ENCODE measurements at places on chromosomes 6 and 20.

DNA sequence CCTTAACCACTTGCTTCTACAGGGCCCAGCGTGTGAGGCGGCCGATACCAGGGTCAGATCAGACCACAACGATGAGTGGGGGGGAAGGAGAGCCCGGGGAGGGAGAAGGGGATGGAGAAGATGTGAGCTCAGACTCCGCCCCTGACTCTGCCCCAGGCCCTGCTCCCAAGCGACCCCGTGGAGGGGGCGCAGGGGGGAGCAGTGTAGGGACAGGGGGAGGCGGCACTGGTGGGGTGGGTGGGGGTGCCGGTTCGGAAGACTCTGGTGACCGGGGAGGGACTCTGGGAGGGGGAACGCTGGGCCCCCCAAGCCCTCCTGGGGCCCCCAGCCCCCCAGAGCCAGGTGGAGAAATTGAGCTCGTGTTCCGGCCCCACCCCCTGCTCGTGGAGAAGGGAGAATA is 2.8 kb downstream of the RING1 start:
- DNase-seq = no peak

DNA sequence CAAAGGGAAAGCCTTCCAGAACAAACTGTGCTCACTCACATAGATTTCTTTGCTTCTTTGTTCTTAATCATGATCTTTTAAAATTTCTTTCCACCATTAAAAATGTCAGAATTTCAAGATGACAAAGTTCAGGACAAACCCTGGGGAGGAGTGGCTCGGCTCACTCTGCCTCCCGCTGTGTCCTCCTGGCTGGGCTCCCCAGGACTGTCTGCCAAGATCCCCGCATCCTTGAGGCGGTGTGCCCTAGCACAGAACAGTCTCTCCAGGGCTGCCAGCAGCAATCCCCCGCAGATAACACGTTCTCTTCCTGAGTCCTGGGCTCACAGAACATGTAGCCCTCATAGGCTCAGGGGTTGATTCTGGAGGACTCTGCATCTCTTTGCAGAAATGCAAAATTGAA is 98.4 kb upstream of the KCNG1 start:
- no peak for DNase-seq

- no peak for DNase-seq
These were observed 2.3 kb downstream of the BMP7 start for GRCh38 chr20:57263801-57264792.

- DNase-seq = no peak
These were observed 25.4 kb downstream of the TMEM244 start for GRCh38 chr6:129835691-129836090.

DNA sequence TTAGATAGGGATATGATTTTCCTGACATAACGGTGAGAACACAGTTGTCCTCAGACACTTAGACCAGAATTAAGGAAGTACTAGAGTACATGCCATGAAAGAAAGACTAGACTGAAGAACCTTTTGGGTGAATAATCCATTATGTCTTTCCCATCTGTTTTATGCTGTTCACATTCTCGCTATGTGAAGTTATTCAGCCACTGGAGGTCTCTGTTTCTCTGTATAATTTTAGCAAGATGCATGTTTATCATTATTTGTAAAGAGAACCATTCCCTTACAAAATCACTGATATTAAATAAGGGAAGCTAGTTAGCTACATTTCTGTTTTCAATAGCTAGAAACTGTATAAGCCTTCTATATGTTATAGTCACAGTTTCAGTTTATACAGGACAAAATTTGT is 391.9 kb downstream of the CD109 start:
- DNase-seq = no peak

- DNase-seq = no peak
These were observed 71.5 kb downstream of the LYRM2 start for GRCh38 chr6:89566930-89567629.

DNA sequence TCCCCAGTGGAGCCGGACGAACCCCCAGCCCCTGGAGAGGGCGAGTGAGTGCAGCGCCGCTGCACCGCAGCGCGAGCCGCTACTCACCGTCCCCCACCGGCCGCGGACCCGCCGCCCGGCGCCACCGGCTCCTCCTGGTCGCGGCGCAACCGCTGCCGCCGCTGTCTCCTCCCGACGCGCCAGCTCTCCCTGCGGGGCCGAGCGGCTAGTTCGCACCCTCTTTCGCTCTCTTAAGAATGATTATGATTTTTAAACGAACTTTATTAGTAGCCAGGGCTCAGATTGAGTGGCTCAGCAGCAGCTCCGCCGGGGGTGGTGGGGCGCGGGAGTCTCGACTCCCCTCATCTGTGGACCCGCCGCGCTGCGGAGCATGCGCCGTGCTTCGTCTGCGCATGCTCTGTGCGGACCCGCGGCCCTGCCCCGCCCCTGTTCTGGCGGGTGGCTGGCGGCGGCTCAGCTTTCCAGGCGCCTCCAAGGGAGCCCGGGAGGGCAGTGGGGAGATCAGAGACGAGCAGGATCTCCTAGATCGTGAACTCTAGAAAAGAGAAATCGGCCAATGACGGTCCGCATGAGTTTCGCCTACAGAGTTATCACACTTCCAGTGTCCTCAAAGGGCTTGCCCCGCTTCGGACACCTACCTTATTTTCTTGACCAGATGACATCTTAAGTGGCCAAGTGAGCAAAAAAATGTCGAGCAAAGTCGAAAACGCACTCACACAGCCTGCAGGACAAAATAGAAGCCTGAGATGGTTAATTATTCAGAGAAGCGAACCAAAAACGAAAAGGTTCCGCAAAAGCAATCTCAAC is at the start of gene RAB23:
TSS of gene RAB23 (minus strand) at position 372 of the 807 bp plus-strand sequence. CDS start 11,927 bp downstream, outside the sequence.
- peak; percentile 36 for DNase-seq

GRCh38 chr20:51087266-51087665 is 64.4 kb upstream of the KCNG1 start:
- DNase-seq = no peak

GRCh38 chr6:129297592-129297991 is 412.4 kb downstream of the ARHGAP18 start:
- DNase-seq = no peak

DNA sequence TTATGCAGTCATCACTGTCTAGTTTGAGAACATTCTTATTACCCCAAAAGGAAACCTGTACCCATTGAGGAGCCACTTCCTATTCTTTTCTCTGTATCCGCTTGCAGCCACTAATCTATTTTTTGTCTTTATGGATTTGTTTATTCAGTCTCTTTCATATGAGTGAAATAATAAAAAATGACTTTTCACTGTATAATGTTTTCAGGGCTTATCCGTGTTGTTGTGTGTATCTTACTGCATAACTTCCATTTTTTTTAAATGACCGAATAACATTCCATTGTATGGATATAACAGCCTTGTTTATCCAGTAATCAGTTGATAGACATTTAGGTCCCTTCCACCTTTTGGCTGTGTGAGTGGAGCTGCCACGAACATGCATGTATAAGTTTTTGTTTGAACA is 86.6 kb downstream of the ZFAND3 start:
- no peak for DNase-seq

GRCh38 chr6:1624851-1625781 is 15.4 kb downstream of the FOXC1 start:
- DNase-seq = no peak

GRCh38 chr6:53532942-53533341 is 12.0 kb downstream of the GCLC start:
- no peak for DNase-seq

DNA sequence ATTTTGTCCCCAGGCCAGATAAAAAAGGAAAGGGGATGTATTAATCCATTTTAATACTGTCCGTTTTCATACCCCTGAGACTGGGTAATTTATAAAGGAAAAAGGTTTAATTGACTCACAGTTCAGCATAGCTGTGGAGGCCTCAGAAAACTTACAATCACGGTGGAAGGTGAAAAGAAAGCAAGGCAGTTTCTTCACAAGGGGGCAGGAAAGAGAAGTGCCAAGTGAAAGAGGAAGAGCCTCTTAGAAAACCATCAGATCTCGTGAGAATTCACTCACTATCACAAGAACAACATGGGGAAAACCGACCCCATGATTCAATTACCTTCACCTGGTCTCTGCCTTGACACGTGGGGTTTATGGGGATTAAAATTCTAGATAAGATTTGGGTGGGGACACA is 152.5 kb downstream of the IBTK start:
- no peak for DNase-seq

DNA sequence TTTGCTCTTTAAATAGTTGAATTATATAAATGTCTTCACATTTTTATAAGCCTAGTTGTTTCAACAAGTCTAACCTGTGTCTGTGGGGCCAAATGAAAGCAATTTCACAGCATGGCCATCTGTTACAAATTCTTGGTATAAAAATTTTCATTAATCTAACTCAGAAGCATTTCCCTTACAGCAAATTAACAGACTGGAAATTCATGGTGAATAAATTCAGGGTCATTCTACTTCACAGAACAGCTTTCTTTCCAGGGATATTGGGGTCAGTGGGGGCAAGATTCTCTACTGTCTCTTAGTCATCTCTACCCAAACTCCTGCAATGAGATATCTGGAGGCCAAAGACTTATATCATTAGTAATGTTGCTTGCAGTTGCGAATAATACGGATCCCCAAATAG is 352.1 kb downstream of the MMUT start:
- no peak for DNase-seq

DNA sequence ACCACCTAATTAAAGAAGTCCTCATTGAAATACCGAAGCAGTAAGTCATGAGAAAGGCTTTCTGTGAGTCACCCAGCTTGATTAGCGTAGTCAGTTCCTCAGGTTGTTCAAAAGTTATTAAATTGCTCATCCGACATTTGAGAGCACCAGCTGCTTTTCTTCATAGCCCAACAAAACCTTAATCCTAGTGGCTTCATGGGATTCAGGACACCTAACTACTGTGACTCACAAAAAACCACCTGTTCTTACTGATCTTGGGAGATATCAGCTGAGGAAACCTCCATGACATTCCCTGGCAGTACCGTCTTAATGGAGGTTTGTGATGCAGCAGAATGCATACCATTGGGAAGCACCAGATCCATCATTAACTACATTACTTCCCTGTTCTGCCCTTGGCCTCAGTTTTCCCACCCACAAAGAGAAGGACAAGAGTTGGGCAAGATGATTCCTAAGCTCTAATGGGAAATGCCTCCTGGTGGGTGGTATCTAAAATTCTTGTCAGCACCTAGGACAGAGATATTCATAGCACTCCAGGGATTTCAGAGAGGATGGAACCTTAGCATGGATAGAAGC is 103.8 kb downstream of the KHDC1L start:
- peak; percentile 39 for DNase-seq

GRCh38 chr6:11412616-11413015 is 124.9 kb upstream of the TMEM170B start:
- no peak for DNase-seq

GRCh38 chr20:36851490-36851889 is 24.4 kb upstream of the TLDC2 start:
- DNase-seq = no peak

- no peak for DNase-seq
These were observed 187.2 kb downstream of the FOXC1 start for GRCh38 chr6:1796706-1797529.

- no peak for DNase-seq
These were observed 738.1 kb downstream of the QKI start for GRCh38 chr6:164152611-164153010.

DNA sequence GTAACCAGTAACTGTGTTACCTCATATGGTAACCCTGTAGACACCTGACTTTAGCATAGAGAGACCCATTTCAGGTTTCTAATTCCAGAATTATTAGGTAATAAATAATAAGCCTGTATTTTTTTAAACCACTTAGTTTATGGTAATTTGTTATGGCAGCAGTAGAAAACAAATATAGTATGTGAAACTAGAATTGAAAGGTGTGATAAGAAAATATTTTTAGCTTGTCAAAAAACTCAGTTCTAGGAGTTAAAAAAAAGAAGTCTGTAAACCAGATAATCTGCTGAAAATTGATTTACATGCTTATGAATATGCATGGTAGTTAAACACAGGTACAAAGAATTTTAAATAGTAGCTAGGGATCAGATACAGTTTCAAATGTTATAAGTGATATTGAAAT is 695.0 kb upstream of the GJE1 start:
- no peak for DNase-seq

GRCh38 chr6:66179361-66179760 is 472.3 kb upstream of the EYS start:
- DNase-seq = no peak

DNA sequence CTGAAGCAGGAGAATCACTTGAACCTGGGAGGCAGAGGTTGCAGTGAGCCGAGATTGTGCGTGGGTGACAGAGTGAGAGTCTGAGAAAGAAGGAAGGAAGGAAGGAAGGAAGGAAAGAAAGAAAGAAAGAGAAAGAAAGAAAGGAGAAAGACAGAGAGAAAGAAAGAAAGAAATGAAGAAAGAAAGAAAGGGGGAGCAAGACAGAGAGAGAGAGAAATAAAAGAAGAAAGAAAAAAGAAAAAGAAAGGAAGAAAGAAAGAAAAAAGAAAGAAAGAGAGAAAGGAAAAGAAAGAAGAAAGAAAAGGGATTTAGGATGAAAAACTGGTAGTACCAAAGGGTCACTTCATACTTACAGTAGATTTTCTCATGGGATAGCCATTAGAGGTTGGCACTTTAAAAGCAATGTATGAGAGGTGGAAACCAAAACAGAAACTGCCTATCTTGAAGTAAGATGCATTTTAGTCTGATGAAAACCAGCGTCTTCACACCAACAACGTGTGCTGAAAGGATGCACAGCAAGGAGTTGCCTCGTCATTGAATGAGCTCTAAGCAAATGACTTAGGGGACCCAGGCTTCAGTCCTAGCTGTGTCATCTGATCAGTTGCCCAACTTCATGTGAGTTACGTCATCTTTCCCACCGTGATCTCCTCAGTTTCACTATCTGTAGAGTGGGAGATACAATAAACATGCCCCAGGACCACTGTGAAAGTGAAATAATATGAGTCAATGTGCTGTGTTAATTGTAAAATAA is 133.9 kb upstream of the NEDD9 start:
- no peak for DNase-seq

DNA sequence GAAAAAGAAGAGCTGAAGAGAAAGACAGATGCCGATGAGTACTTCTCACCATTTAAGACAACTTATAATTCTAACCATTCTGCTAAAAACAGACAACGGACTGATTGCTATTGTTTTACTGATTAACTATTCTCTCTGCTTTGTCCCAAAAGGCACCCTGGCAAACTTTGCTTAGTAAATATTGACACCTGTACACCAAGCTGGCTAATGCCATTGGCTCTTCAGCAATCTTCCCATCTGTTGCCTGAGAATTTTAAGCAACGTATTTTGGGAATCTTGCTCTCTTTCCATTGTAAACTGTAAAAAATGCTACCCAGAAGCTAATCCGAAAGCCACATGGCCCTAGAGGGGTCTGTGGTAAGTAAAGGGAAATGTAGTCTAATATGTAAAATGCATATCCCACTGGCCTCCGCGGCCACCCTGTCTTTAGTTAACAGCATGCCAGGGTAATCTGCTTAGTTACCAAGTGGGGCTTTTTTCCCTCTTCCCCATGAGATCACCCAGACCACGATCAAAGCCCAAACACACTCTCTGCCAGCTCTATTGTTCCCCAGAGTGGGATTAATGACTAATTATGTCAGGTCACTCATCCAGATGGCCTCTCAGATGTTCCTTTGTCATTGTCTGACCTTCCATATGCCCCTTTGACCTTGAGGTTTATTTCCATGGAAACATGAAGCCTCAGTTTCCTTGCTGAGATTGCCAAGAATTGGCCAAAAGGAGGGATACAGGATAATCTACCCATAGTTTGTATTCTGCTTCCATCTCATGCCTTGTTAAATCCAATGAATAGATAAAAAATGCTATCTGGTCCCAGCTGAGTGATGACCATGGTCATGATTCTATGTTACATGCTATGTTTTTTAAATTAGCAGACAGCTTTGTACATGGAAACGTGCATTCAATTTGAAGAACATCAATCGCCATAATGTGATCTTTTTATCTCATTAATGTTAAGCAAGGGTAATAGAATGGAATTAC is 216.4 kb upstream of the MCHR2 start:
- DNase-seq = no peak
